Stimulated activated CD8-positive, alpha-beta memory T cell treated with anti-CD3 and anti-CD28 coated beads, Interleukin-12 subunit alpha, Interleukin-12 subunit beta, amount 100 ng/mL, for 4 hours (primary cell): ENCODE measurements at places on chromosomes 5 and 9.

- no peak for DNase-seq
Measured at GRCh38 chr9:6562871-6563430, 82.6 kb downstream of the GLDC start.

- DNase-seq: no peak
Measured at GRCh38 chr5:3526551-3527185, 69.0 kb upstream of the IRX1 start.

GRCh38 chr5:1760656-1761452 is 38.8 kb downstream of the MRPL36 start:
- no peak for DNase-seq

- no peak for DNase-seq
Measured at GRCh38 chr5:82641331-82642003, 363.3 kb upstream of the RPS23 start.

GRCh38 chr5:150400316-150401075 is 12.2 kb downstream of the CD74 start:
- DNase-seq: no peak
